ENCODE measurements at places on chromosomes 2 and 18.

DNA sequence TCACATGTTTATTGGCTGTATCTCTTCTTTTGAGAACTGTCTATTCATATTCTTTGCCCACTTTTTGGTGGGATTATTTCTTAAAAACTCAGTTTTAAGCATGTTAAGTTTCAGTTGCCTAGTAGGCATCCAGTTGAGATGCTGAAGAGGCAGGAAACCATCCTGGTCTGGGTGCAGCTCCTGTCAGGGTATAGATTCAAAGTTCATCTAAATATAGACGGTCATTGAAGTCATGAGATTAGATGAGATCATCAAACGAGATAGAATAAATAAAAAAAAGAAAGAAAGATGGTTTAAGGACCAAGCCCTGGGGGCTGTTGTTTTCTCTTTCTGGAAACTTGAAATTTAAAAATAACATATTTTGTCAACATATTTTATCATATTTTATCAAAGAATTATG, 9.2 kb upstream of the DNAH7 start:
- DNase-seq = peak; percentile 43

DNA sequence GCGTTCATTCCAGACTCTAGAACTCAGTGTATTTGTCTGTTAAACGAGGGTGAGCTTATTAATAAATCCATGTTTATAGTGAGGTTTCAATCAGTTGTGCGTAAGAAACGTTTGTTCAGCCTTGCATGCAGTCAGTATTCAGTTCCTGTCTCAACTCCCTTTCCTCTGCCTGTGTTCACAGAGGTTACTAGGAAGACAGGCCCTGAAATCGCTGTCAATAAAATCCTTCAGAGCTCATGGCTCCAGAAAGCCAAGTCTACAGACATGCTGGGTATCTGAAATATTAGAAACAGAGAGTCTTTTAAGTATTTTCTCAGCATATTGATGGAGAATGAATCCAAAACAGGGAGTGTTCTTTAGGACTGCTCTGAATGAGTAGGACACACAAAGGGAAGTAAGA, 75.4 kb downstream of the KLF7 start:
- no peak for DNase-seq

GRCh38 chr2:181619516-181619915, 37.4 kb downstream of the CERKL start:
- no peak for DNase-seq

DNA sequence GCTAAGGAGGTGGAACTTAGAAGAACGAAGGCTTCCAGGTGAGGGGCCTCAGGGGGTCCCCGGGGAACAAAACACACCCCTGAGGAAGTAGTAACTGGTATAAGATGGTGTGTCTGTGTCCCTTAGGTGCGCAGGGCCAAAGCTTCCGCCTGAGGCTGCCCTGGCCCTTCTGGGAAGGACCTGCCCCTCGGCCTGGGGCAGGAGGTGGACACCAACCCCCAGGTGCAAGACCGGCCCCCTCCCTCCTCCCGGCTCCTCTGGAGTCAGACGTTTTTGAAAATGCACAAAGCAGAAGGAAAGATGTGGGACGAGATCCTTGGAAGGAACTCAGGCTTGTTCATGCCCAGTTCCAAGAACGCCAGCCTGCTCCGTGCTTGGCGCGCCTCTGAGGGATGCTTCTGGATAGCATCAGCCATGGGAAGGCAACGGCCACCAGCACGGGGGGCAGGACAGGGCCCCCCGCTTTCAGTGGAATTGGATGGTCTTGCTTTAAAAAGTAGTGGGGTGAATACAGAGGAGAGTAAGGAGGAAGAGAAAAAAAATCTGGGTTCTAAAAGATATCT, 37.5 kb downstream of the MYT1L start:
- no peak for DNase-seq

Data from hepatic stellate cell (primary cell).